Activated T-cell treated with anti-CD3 and anti-CD28 coated beads, Interleukin-2, amount 50 U/mL, for 4 hours (primary cell): ENCODE measurements at places on chromosomes 16 and 17.

DNA sequence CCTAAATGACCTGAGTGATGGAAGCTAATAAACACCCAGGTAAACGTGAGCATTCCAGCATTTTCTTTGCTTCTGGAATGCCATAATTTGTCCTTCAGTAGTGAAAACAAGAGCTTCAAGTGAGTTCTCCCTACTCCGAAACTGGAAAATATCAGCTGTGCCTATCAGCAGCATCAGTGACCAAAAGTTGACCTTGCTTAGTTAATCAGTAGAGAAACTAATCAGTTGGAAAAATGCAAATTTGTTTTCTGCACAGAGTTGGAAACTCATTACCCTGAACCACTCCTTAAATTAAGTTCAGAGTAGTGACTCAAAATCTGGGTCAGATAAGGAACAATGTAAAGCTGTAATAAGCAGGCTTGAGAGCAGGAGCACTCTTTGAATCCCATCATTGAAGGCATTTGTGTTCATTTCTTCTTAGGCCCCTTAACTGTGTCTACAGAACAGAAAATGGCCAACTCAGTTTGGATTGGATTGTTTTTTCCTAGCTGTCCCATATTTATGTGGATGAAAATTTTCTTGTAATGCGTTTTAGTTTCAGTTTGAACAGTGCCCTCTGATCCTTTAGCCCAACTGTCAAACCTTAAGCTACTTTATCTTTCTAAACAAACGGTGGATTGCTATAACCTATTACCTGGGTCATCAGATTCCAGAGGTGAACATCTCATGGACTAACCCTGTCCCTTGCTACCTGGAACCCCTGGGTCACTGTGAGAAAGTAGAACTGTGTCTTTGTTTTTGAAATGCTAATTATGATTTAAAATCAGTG lies 290.4 kb downstream of the TOX3 start:
- no peak for DNase-seq

- no peak for DNase-seq
Observed at GRCh38 chr16:72876981-72877373, 171.0 kb downstream of the ZFHX3 start.

DNA sequence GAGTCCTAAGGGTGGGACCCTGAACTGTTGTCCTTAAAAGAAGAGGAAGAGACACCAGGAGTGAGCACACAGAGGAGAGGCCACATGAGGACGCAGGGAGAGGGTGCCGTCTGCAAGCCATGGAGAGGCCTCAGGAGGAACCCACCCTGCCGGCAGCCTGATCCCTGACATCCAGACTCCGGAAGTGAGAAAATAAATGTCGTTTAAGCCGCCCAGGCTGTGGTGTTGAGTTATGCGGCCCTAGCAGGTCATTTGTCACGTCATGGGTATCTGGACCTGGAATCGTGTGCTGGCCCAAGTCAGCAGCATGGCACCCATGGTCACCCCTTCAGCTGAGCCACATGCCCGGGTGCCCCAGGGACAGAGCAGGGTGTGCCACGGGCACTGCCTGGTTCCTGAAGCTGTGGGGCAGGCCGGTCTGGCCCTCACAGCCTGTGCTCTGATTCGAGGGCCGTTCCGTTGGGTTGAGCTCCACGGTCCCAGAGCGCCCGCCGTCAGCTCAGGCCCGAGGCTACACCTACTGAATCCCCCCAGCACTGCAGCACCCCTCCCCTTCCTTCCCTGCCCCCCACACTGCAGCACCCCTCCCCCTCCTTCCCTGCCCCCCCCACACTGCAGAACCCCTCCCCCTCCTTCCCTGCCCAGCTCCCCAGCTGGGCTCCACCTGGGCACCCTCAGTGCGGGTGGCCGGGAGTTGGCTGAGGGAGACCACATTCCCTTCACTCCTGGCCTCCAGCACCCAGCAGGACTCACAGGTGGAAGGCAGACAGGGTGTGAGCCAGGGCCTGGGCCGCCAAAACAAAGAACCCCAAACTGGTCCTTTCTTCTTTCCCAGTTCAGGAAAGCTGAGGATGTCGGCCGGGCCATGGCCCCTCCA lies 2.7 kb upstream of the CCDC57 start:
- no peak for DNase-seq

- no peak for DNase-seq
Observed at GRCh38 chr16:78258375-78259065, 159.1 kb downstream of the WWOX start.

GRCh38 chr17:65662196-65662595 lies 100.7 kb upstream of the AXIN2 start:
- DNase-seq: no peak

DNA sequence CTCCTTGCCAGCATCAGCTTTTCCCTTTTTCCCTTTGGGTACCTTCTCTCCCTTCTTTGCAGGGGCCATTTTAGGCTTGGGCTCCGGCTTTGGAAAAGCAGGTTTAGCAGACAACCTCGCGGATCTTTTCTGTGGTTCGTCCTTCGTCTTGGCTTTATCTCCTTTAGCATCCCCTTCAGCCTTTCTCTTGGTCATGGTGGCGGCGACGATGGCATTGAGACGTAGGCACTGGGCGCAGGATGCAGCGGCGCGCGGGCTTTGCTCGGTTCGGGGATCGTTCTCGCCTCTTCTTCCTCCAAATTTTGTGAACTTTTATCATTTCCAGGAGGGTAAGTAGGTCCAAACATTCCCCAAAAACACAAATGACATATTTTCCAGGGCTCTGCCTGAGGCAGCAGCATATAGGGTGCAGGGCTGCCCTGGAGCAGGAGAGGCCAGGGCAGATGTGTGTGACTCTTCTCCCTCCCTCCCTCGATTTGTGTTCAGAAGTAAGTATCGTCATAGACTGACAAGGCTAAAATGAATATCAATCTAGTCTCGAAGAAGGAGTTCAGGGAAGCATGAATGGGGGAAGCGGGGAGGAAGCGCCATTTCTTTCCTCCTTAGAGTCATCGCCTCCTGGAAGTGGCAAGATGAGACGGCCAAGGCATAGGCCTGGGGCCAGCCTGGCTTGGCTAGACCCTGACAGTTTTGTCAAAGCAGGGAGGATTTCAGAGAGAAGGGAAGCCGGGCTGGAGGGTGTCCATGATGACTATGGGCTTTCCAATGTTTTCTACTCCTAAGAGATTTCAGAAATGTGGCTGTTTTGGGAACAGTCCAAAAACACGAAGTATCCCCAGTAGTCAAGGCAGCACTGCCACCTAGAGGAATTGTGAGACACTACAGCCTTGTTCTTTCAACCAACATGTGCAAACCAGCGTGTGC lies 13.2 kb downstream of the CHCT1 start:
- peak; percentile 52 for DNase-seq

- DNase-seq: no peak
Observed at GRCh38 chr16:78485188-78485916, 385.9 kb downstream of the WWOX start.

DNA sequence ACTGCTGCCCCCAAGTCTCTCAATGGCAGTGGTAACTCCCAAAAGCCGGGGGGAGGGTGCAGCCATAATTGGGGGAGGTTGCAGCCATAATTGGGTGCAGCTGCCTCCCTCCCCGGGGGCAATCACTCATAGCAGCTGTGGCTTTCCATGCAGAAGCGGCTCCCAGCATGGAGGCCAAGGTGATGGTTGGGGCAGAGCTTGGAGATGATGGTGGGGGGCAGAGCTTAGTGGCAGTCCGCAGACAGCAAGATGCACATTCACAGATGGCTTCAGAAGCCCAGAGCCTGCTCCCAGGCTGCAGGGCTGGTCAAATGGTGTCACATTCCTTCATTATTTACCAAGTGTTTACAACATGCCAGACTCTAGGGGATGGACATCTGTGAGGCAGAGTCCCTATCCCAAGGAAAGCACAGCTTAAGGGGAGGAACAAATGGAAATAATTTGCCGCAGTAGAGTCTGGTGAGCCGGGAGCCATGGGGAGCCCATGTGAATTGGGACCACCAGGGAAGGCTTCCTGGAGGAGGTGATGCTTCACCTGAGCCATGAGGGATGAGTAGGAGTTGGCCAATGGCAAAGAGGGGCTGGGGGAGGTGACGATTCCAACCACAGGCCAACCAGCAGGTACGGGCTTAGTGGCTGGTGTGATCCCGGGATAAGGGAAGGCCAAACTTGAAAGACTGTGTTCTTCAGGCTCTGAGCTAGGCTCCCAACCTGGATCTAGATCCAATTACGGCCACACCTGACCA lies 8.1 kb downstream of the DOC2B start:
- DNase-seq: no peak

DNA sequence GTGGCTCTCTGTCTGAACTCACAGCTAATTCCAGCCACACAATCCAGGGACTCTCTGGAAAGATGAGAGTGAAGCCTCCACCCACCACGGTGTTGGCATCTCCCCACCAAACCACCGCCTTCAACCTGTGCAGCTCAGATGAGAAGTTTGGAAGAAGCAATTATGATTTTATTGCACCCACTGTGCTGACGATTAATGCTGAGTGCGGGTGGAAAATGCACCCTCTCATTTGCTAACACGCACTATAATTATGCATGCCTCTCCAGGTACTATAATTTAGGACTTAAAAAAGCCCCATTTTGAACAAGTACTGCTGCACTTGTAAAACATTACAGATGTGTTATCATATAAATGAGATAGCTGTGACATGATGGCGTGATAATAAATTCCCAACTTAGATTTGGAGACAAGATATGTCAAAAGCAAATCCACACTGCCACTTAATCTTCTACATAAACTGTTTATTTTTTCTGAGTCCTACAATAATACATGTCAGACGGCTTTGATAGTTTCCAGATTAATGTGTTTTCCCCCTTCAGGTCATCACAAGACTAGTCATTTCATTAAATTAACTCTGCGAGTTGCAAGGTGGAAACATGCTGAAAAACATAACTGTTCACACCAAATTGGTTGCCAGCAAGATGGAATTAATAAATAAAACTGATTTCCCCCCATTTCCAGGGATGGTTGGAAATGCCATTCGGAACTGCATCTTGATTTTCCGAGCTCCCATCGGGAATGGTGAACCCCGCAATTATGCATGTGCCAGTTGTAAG lies 466.5 kb upstream of the MAF start:
- DNase-seq: no peak

GRCh38 chr17:2749784-2750181 lies 331 bp upstream of the CCDC92B start:
- peak; percentile 60 for DNase-seq

- no peak for DNase-seq
Observed at GRCh38 chr17:34654881-34655276, 75.5 kb downstream of the TMEM132E start.

- peak; percentile 40 for DNase-seq
Observed at GRCh38 chr16:68289621-68290329, 21.0 kb downstream of the SLC7A6OS start.
